Keratinocyte (primary cell): ENCODE measurements at places on chromosomes 6 and 20.

- no peak for DNase-seq
Measured at GRCh38 chr6:11381801-11382513, 149.5 kb upstream of the NEDD9 start.

- no peak for DNase-seq
Measured at GRCh38 chr6:43454290-43454695, 1.1 kb downstream of the DLK2 start.

- DNase-seq = no peak
Measured at GRCh38 chr20:57135875-57136274, 130.6 kb downstream of the BMP7 start.

DNA sequence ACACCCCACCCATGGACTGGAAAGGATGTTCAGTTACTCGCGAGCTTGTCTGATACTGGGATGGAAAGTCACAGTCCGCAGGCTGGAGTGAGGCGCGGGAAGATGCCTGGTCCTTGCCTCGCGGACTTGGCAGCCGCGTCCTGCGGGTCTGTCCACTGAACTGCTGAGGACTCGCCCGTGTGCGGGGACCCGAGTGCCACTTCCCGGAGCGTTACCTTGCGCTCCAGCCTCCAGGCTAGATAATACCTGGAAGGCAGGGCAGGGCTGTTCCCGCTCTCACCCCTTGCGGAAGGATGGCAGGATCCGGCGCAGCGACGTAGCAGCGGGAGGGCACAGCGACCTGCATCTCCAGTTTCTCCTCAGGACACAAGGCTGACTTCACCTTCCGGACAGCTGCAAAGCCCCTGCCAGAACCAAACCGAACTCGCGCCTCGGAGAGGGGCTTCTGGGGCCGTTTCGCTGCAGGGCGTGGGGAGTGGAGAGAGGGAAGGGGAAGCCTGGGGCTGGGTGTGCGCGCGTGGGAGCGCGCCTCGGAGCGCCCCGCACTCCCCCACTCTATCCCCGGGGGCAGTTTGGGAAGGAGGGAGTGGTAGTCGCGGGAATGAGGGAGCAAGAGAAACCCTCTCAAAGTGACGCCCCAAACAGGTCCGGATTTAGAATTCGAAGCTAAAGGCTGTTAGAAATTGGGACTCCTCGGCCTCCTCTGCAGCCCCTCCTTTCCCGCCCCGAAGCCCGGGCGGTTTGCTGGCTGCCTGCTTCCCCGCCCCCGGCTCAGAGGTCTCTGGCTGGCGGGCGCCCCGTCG, at the start of gene KCNQ5:
KCNQ5 (plus strand) TSS at position 774 of the 803 bp plus-strand sequence.
- no peak for DNase-seq

- DNase-seq = no peak
Measured at GRCh38 chr6:112912416-112913101, 565.4 kb downstream of the RFPL4B start.

DNA sequence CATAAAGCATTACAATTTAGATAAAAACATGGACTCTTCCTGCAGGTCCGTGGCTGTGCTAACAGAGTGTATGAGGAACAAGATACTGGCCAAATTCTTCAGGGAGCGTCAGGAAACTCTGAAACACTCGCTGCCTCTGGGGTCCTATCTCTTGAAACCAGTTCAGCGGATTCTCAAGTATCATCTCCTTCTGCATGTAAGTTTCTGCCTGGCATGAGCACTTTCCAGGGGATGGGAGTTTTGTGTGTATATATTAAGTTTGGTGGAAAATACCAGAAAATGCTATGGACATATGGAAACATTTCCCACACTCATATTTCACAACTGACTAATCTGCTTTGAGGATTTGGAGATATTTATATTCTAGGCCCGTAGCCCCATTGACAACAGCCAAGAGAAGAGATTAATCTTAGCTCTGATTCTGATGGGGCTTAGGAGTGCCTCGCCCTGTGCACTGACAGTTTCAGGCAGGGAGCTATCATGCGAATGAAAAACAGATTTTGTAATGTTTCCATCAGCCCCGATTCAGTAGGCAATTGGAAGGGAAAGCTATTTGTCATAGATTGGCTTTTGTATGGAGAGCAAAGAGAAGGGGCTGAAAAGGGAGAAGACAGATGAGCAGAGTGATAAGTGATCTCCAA, 64.7 kb upstream of the MTHFD1L start:
- no peak for DNase-seq

GRCh38 chr20:18694071-18694470, 106.2 kb downstream of the DTD1 start:
- DNase-seq = no peak

DNA sequence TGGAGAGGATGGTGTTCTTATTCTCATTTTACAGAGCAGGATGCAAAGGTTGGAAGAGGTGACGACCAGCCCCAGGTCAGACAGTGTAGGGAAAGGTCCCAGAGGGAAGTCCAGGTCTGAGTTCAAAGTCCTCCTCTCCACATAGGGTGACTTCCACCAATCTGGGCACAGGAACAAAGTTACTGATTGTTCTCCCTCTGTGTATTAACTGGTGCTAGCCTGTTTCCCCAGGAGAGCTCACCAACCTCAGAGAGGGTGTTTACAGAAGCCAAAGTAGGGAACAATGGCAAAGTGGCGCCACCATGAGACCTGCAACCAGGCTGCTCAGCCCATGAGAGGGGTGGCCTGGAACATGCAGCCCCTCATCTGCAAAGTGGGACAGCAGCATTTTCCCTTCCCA, 16.8 kb upstream of the SIRPB1 start:
- no peak for DNase-seq

GRCh38 chr20:43460830-43461200, 3.1 kb downstream of the SRSF6 start:
- no peak for DNase-seq

DNA sequence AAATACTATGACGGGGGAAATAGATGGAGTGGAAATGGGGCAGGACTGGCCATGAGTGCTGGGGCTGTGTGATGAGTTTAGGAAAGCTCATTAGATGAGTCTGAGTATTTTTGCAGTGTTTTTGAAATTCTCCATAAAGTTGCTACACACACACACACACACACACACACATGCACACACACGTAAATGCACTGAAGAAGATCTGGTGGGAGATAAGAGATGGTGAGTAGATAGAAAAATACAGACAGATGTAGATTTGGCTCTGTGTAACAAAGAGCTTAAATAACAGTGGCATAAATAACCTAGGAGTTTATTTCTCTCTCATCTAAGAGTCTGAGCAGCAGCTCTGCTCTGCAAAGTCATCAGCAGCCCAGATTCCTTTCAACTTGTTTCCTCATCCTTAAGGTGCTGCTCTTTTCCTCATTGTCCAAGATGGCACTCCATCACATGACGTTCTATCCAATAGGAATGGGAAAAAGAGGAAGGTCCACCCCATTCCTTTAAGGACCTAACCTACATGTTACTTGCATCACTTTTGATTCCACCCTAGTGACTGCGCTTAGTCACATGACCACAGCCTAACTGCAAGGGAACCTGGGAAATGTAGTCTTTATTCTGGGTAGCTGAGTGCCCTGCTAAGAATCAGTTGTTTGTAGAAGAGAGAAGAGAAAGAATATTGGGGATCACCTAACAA, 76.4 kb downstream of the EYA2 start:
- DNase-seq = peak; percentile 21

DNA sequence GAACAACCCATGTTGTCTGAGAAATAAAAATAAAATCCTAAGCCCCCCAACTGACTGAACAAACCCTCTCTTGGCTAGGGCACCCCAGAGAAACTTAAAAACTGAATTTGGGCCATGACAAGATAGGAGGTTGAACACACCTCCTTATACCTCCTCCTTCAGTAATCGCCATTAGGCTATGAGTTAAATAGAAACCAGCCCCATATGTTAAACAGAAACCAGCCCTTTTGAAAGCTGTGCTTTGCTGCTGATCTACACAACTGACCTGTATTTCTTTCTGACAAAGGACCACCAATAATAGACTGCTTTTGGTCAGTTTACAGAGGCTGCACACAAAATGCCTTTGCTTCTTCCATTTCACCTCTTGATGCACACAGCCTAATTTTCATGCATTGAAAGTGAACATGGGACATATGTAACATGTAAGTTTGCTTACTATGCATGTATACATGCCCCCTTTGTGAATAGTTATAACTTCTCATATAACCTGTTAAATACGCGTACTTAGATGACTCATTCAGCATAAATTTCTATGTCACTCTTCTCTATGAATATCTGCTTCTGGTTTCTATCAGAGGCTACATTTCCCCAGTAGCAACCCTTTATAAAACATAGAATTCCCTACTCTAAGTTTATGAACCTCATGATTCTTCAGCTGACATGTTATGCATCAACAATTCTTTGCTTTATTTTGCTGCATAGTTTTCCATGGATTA, 462.9 kb downstream of the COL12A1 start:
- no peak for DNase-seq

DNA sequence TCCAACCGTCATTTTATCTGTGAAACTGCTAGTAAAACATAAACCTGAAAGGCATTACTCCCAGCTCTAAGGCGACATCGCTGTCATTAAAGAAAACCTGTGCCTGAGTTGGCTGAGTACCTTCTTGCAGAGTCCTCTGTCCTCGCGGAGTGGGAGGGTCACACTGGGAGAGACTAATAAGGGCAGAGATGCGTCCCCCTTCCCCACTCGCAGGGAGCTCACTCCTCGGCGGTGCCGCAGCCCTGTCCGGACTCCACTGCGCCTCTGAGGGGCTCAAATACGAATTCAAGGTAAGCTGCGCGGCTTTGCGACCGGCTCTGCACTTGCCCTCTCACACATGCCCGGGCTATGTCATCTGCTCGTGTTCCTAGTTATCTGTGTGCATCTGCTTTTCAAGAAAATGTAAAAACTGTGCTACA, at the start of gene COL19A1:
COL19A1 (plus strand) TSS at position 206 of the 419 bp plus-strand sequence. CDS start 13,012 bp downstream, outside the sequence.
- no peak for DNase-seq

GRCh38 chr6:137087902-137088301, 43.1 kb upstream of the IL20RA start:
- no peak for DNase-seq

DNA sequence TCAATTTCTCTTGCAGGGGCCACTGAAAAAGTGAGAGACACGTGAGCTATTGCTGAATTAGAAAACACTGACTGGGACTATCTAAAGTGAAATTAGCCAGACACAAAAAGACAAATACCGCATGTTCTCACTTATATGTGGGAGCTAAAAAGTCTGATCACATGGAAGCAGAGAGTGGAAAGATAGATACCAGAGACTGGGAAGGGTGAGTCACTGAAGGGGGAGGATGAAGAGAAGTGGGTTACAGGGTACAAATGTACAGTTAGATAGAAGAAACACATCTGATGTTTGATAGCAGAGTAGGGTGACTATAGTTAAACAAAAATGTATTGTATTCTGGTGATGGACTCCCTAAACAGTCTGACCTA, 13.4 kb downstream of the CST3 start:
- DNase-seq = no peak

- DNase-seq = no peak
Measured at GRCh38 chr6:87342829-87343228, 1.8 kb upstream of the C6orf163 start.

DNA sequence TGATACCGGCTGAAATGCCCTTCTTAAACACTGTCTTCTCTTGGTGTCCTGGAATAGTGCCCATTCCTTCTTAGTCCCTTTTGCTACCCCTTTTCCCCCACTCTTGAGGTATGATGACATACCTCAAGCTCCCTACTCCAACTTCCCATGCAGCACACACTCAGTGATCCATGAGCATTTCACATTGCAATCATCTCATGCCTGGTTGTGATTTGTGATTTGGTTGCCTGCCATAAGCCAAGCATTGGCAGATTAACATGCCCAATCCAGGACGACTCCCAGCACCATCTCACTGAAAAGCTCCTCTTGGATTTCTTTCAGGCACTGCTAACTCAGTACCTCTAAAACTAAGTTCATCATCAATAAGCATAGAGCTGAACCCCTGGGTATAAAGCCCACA, 14.7 kb upstream of the PTPRA start:
- DNase-seq = no peak

DNA sequence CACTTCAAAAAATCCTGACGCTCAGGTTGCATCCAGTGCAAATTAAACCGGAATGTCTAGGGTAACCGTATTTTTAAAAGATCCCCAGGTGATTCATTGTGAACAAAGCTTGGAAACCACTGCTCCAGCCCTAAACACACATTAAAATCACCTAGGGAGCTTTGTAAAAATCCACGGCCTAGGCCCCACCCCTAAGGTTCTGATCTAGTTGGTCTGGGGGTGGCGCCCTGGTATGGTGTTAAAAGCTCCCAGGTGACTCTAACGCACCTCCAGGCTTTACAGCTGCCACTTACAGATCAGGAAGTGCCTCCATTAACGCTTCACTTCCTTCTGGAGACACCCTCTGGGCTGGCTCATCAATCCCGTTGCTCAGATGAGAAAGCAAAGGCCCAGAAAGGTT, 92.2 kb downstream of the GRM4 start:
- no peak for DNase-seq

DNA sequence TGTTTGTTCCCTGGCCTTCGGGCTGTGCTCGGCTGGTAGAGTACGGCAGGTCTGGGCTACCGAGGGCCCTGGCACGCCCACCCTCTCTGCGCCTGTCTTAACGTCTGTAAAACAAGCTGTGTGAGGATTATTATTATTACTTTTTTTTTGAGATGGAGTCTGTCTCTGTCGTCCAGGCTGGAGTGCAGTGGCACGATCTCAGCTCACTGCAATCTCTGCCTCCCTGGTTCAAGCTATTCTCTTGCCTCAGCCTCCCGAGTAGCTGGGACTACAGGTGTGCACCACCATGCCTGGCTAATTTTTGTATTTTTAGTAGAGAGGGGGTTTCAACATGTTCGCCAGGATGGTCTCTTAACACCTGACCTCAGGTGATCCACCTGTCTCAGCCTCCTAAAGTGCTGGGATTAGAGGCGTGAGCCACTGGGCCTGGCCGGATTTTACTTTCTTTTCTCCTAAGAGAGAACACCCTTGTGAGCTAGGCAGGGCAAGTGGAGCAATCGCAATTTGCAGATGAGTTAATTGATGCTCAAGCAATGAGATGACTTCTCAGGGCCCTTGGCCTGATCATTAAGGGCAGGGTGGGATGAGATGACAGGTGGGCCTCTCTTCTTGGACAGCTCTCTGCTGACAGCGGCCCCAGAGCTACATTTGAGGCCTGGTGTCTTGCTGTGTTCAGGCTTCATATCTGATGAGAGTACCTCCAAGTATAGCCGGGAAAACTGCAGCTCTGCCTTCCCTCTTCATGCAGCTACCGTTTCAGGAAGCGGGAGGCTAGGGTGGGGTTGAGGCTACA, 859 bp upstream of the SMIM29 start:
- no peak for DNase-seq

DNA sequence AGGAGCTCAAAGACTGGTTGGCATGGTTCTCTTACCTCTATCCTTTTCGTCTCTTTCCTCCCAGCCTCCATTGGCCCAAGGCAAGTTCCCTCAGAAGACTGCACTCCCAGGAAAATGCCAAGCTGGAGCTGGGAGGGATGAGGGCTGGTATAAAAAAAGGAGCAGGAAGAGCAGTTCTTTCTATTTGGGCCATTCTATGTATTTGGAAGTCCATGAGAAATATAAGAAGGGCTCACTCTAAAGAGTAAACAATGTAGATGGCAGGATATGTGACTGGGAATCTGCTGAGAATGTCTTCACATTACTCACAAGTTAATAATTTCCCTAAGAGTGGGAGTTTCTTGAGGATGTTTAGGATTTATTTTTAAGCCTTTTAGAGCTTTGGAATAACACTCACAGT, 36.6 kb upstream of the ADTRP start:
- no peak for DNase-seq

- no peak for DNase-seq
Measured at GRCh38 chr6:47484616-47485015, 7.0 kb downstream of the CD2AP start.
